Stimulated activated CD8-positive, alpha-beta memory T cell treated with anti-CD3 and anti-CD28 coated beads, Interleukin-15, amount 100 ng/mL, for 48 hours (primary cell): ENCODE measurements at places on chromosomes 5 and 9.

GRCh38 chr5:93592883-93593282 is 9.9 kb downstream of the NR2F1 start:
- no peak for DNase-seq

DNA sequence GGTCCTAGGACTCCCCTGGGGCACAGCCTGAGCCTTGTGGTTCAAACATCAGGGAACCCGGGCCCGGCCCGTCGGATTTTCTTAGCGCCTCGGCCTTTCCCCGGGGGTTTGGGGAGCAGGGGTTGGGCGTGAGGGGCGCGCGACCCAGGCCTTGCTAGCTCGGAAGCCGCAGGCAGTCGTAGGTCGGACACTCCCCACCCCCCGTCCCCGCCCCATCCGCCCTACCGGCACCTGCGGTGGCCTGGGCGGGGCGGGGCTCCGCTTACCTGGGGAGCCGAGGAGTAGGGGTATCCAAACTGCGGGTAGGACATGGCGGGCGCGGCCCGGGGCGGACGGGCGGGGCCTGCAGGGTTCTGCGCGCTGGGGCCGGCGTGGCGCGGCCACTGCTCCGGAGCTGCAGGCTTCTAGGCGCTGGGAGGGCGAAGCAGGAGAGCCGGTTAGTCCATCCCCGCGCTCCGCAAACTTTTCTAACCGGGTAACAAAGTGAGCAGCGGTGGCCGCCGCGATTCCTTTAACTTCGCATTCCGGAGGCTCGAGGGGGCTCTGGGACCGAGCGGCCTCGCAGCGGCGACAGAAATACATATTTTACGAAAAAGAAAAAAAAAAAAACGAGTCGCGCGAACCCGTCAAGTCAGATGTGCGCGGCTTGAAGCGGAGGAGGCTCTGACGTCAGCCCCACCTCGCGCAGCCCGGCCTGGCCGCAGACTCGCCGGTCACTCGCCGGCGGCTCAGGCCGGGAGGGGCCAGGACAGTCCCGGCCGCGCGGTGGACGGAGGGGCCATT is at the start of gene IRX4:
Gene IRX4, minus strand, starts transcription at position 589 of the 783 bp plus-strand sequence. Its CDS starts 278 bp downstream, at position 311.
- DNase-seq: no peak

DNA sequence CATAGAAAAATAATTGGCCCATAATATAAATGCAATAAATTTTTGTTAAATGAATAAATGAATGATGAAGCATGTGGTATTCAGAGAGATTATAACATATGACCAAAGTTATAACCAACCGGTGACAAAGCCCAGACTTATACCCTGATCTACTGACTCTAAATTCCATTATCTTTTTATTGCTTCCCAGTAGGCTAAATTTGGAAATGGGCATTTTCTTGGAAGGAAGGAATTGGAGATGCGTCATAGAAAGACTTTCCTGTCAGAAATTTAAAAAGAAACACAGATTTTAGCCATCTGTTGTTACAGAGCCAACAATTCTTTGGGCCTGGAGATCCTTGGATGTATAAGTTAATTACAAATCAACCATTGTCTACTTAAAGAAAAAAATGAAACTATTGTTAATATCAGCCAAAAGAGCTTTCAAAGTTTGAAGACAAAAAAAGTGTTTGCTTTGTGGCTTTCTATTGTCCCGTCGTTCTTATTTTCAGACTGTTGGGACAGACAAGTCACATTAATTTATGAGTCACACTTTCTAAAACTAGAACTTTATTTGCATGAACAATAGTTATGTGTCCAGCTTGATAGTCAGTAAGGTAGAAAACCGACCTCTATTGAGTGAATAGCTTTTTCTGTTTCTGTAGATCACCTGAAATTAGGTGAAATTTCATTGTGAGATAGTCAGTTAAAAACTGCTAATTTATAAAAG is 428.7 kb downstream of the GABRG2 start:
- no peak for DNase-seq

- no peak for DNase-seq
Measured at GRCh38 chr5:362978-363765, 41.7 kb downstream of the AHRR start.

GRCh38 chr5:90015584-90016018 is 394.0 kb downstream of the CETN3 start:
- DNase-seq: no peak

- no peak for DNase-seq
Measured at GRCh38 chr5:125536582-125536981, 790.1 kb upstream of the ZNF608 start.

DNA sequence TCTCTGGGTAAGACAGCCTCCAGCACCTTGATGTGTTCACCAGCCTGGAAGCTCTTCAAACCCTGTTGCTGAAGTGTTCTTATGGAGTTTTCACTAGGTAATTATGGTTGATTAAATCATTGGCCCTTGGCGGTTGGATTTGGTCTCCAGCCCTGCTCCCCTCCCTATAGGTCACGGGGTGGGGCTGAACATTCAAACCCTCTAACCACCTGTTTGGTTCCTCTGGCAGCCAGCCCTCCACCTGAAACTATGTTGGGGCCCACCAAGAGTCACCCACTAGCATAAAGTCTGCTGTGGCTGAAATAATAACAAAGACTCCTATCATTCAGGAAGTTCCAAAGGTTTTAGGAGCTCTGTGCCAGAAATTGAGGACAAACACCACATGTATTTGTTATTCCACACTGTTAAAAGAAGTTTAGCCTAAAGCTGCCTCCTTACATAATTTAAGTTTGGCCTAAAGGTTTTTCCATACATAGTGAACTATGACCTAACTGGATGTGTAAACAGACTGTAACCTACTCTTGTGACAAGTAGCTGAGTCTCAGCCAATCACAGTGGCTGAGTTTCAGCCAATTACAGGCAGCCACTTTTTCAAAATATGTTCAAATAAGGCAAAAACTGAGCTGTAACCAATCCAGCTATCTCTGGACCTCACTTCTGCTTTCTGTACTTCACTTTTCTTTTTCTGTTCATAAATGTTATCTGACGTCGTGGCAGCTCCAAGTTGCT is 34.8 kb downstream of the TMEM252 start:
- no peak for DNase-seq

- no peak for DNase-seq
Measured at GRCh38 chr9:114522286-114522685, 17.0 kb upstream of the WHRN start.

- no peak for DNase-seq
Measured at GRCh38 chr9:94948567-94949235, 222.2 kb downstream of the AOPEP start.

- DNase-seq: no peak
Measured at GRCh38 chr5:82674671-82675070, 396.5 kb upstream of the RPS23 start.

DNA sequence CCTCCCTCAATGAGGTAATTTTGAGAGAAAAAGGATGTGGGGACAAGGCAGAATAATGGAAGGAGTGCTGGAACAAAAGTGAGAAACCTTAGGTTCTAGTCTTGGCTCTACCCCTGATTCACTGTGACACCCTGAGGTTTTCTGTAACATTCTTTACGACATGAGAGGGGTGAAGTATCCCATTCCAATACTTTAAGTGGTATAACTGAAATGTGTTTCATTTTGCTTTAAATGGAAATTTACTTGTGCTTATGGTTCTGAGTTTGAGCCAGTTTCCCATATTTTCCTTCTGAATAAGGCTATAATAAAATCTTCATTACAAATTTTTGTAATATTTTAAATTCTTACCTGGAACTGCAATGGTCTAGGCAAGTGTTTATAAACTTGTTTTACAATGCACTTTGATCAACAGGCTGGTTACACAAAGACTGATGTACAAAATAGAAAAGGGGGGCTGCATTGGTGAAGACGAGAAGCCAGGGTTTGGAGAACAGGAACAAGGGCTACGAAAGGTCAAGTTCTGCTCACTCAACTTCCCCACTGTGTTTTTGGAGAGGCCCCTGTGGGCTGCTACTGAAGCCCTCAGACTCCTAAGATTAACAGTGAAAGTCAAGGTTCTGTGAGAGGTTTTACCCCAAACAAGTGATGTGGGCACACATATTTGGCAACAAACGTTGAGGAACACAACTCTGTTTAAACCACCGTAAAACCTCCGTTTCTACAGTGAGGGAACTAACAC is 171.9 kb upstream of the ELL2 start:
- no peak for DNase-seq

GRCh38 chr9:94927048-94927761 is 200.7 kb downstream of the AOPEP start:
- no peak for DNase-seq

DNA sequence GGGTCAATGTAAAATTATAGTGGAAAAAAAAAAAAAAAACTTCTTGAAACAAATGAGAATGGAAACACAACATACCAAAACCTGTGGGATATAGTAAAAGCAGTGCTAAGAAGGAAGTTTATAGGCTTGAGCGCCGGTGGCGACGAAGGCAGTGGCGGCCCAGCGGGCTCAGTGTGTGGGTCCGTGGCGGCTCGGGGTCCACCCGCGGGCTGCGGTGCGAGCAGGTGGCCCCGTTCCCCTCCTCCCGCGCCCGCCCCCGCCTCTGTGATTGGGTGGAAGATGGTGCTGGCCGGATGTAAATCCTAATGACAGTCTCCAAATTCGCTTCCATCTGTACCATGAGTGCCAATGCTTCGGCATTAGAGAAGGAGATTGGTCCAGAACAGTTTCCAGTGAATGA is 57.5 kb upstream of the TLX3 start:
- DNase-seq: no peak

- DNase-seq: no peak
Measured at GRCh38 chr9:5513966-5514616, 3.8 kb downstream of the PDCD1LG2 start.

- no peak for DNase-seq
Measured at GRCh38 chr5:127203818-127204217, 86.8 kb upstream of the MEGF10 start.

DNA sequence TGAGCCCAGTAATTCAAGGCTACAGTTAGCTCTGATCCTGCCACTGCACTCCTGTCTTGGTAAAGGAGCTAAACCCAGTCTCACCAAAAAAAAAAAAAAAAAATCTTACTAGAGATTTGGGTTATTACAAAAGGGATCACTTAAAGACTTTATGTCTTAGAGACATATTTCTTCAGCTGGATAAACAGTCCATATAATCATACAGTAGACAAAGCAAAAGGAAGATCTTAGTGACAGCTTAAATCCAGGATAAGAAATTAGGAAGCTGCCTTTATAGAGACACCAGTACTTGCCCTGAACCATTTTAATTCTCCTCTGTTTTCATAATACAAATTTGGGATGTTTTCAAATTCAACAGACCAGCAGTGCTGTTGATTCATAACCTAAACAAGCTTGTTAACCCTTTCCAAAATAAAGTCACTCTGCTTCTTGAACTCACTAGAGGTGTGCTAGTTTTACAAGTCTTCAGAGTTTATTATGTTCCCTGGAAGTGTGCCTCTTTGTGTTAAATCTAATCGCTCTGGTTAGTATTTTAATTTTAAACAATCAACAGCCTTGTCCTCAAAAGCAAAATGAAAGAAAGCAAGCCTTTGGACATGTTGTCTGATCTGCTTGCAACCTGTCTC is 255.5 kb downstream of the ARRDC3 start:
- DNase-seq: no peak

DNA sequence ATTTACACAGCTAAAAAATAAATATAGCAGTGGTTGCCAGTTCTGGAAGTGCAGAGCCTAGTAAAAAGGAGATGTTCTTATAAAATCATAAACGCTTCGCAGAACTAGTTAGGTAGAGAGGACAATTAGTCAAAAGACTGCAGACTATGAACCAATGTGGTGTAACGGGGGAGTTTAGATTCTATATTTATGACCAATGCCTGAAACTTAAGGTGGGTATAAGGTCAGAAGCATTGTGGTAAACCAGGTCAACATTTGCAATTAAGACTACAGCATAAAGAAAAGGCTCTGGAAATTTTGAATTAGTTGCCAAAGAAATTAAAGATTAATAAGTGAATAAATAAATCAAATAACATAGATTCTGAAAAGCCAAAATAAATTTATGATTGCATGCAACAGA is 370.4 kb downstream of the PRDM9 start:
- no peak for DNase-seq

DNA sequence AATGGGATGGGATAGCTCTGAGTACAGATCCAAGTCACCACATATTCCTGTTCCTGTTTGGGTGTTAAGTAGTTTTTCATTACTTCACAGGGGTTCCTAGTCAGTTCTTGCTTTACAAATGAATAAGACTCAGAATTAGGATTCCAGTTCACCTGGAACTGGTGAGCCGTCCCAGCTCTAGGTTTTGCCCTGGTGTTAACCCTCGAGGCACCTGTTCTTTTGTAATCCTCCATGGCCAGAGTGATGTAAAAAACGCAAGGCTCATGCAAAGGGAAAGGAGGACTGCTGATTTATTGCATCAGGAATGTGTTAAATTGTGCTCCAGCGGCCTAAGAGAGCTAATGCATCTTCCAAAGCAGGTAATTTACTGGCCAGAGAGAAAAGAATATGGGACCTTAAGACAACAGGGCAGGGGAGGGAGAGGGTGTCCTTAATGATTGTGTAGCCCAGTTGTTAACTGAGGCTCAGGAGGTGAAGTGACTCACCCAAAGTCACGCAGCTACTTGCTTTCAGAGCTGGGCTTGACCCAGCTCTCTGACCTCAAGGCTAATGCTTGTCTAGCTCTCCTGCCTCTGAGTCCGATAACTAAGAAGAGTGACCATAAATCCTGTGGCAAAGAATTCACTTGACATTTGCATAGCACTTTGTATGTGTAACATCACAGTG is 70.5 kb downstream of the DMRT2 start:
- no peak for DNase-seq

DNA sequence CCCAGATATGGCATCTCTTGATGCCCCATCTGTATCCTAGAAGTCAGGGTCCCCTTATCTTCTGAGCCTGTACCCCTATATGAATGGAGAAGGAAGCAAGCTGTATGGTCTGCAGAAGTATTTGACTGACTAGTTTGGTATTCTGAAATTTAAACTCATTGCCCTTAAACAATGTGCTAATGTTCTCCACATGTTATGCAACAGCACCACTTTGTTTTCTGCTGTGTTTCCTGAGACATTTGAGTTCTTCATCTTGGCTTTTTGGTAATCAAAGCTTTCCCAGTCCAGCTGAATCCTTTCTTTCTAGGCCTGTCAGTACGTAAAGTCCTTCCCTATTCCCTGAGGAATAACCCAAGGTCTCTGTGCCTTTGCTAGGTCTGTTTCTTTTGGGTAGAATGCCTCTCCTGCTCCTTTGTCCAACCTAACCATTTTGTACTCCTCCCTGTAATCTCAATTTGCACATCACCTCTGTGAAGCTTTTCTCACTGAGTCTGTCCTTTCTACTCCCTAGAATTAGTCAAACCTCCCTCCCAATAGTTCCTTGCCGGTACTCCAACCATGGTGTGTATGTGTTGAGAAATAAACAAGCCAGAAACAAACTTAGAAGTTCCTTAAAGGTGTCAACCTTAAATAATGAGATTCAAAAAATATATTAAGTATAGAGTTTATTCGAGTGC is 72.1 kb upstream of the HSPB3 start:
- DNase-seq: no peak

GRCh38 chr5:96645091-96645490 is 17.1 kb upstream of the CAST start:
- no peak for DNase-seq
